Hindlimb muscle (tissue), 1 donor: ENCODE measurements at places on chromosomes 7 and 10. TPM values are rescaled to one million over a fixed set of nuclear protein-coding genes. Genes with fewer than 3 reads are reported as not detected.

The AGAP4 gene
- 21.7 TPM for polyA plus RNA-seq

The PCGF5 gene
- polyA plus RNA-seq, result 15.6 TPM

The TDRD1 gene
- polyA plus RNA-seq, result 0.13 TPM

GRCh38 chr10:20892796-20893195 lies 4.3 kb downstream of the NEBL start:
- DNase-seq, result no peak

DNA sequence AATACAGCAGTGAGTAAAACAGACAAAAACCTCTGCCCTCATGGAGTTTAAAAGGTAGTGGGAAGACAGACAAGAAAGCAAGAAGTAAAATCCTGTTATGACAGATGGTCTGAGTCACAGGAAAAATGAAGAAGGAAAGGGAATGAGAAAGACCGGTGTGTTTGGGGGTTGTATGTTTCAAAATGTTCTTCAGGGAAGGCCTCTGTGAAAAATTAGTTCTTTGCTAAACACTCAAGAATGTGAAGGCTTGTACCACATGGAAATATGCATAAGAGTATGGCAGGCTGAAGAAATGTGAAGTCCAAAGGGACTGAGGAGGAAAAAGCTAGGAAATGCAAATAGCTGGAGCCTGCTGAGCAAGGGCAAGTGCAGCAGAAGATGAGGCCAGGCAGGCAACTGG lies 315.9 kb upstream of the SEMA3A start:
- DNase-seq, result no peak

DNA sequence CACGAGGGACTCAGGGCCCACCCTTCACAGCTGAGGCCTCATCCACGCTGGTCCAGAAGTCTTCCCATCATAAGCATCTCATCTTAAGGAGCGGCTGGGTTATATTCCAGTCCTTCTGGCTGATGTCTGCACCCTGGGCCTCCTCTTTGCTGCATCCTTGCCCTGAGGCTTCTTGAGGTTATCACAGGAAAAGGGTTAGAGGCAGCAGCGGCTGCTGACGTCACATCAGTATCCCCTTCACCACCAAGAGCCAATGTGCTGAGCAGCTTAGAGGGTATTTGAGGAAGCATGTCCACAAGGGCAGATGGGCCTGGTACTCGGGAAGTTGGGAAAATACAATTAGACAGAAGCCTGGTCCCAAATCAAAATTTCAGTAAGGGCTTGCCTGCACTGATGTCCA lies 125.1 kb downstream of the PLXNA4 start:
- DNase-seq, result no peak

GRCh38 chr7:36683111-36683510 lies 41.2 kb downstream of the AOAH start:
- no peak for DNase-seq
